ENCODE measurements at places on chromosomes 7 and 10.

GRCh38 chr10:49667991-49668390 lies 11.5 kb upstream of the C10orf53 start:
- DNase-seq: no peak

- DNase-seq: no peak
Measured at GRCh38 chr7:139991269-139991666, 71.5 kb downstream of the PARP12 start.

DNA sequence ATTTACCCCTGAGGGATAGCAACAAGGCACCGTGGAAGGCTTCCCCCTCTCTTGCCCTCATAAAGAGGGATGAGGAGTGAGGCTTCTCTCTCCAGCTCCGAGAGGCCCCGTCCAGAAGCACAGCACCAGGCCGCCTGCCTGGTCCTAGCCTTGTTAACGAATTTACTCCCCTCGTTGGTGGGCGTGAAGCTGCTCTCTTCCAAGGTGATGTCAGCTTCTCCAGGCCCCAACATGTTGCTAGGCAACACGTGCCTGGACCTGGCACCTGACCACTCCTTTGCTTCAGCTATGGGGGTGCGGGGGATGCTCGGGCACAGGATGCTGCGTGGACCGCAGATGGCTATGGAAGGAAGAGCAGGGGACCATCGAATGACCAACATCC lies 135.2 kb upstream of the MGMT start:
- DNase-seq: no peak

DNA sequence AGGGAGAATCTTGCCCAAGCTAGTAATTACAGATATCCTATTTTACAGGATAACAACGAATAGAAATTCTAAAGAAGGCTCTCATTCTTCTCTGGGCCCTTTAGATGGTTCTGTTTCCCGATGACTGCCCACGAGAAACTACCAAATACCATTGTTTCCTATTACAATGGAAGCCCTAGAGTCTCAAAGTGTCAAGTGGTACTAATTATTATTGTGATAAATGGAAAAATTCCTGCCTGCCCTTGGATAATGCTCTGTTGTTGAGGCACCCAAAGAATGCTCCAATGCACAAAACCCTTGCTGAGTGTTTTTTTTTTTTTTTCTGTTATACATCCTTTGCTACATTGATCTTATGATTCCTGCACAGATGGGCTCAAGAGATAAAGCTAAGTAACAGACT lies 504.5 kb downstream of the XPNPEP1 start:
- DNase-seq: no peak

DNA sequence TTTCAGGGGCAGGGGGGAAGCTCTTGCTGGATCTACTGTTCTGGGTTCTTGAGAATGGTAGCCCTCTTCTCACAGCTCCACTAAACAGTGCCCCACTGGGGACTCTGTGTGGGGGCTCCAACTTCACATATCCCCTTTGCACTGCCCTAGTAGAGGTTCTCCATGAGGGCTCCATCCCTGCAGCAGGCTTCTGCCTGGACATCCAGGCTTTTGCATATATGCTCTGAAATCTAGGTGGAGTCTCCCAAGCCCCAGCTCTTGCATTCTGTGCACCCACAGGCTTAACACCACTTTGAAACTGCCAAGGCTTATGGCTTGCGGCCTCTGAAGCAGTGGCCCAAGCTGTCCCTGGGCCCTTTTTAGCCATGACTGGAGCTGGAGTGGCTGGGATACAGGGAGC lies 150.7 kb downstream of the LRMDA start:
- no peak for DNase-seq
